ENCODE measurements at places on chromosomes 2 and 18.

DNA sequence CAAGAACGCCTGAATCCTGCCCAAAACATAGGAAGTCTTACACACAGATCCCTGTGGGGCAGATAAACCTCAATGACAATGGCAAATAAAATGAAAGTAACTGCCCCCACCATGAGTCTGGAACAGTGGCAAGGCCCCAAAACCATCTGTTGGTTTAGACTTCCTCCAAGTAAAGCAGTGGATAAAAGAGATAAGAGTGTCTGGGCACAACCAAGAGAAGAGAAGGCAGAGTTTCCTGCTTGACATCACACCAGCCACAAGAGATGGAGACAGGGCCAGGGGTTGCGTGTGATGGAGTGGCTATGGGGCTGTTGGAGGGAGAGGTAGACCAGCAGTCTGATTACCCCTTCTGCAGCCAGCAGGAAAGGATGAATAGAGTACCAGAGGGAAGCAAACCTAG, 212.1 kb upstream of the POU3F3 start:
- DNase-seq = no peak

DNA sequence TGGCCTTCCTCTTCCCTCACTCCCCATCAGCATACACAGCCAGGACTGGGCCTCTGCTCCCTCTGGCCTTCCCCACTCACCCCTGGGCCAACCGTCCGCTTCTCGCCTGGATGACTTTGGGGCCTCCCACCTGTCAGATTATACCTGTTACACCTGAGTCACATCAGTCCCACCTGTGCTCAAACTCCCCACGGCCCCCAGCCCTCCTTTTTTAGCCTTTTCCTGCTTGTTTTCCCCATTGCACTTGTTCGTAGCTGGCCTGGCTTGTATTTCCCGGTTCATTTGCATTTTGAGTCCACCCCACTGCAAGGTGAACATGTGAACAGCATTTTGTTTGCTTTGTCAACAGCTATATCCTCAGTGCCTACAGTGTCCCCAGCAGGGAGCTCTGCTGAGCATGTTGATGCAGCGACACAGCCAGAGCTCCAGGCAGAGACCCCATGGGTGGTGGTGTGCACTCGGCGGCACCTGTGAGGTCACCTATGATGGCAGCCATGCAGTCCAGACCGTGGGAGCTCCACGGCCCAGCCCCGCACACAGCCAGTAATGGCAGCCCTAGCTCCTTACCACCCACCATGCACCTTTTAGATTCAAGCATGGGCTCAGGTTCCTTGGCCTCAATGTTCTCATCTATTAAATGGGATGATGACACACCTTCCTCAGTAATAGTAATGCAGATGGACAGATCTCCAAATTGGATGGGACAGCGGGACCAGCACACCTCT, 276.4 kb upstream of the HS6ST1 start:
- DNase-seq = no peak

DNA sequence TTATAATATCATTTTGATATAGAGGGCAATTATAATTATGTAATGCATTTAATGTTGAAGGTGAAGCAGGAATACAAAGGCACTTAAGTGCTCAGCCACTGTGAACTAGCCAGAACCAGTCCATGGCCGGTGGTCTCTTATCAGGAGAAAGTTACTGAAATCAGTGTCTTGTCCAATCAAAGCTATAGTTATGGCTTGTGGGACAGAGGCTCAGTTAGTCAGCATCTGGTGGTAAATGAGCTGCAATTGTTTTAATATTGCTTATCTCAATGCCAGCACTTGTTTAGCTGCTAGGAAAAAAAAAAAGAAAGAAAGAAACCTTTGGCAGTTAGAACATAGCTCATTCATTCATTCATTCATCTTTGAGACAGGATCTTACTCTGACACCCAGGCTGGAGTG, 3.8 kb upstream of the ALS2 start:
- no peak for DNase-seq

DNA sequence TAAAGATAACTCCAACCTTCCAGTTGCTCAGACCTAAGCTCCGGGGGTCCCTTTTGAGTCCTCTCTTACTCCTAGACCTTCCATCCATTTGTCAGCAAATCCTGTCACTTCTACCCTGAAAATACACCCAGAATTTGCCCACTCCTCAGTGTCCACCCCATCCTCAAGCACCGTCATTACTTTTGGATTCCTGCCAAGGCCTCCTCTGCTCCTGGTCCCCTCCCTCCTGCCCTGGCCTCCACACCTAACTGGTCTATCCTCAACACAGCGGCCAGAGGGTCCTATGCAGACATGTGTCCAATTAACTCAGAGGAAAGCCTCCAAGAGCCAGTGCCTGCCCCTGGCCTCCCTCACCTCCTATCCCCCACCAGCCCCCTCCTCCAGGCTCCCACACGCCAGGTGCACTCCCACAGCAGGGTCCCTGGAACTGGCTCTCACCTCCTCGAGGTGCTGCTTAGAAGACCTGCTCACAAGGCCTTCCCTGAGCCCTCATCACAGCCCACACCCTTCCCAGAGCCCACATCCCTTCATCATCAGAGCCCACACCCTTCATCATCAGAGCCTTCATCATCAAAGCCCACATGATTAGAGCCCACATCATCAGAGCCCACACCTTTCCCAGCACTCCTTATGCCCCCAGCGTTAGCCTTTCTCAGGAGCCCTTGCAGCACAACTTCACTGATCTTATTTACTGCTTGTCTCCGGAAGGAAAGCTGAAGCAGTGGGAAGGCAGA, 20.4 kb downstream of the FAM178B start:
- no peak for DNase-seq
